ENCODE measurements at places on chromosomes 1 and 21.

DNA sequence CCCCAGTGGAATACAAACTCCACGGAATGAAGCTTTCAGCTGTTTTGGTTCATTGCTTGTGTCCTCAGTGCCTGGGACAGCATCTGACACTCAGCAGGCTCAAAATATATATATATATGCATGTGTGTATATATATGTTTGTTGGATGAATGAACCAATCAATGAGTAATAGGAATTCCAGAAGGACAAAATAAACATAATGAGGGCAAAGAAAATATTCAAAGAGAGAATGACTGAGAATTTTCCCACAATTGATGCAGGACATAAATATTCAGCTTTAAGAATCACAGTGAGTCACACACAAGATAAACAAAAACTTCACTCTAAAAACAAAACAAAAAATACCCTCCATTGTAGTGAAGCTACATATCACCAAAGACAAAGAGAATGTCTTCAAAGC, 64.0 kb downstream of the CHD5 start:
- no peak for DNase-seq

- DNase-seq: no peak
Observed at GRCh38 chr1:216854836-216855484, 131.7 kb upstream of the ESRRG start.

- DNase-seq: no peak
Observed at GRCh38 chr1:166822385-166822784, 16.9 kb upstream of the POGK start.

DNA sequence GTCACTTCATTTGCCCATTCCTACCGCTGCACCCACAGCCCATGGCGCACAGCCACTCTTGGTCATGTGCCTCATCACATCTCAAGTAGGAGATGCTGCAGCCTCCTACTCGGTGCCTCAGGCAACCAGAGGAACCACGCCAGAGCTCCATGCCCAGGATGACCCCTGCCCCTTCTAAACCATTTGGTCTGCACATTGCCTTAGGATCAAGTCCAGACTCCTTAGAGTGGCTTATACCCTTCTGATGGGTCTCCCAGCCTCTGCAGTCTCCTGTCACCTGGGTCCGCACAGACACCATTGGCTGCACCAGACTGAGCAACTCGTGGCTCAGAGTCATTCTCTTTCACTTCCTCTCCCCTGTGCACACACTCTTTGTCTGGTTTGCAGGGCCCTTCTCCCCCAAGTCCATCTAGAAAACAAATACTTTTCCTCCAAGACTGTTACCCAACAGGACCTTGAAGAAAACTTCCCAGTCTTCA, 2.2 kb upstream of the ADORA3 start:
- peak; percentile 35 for DNase-seq

- no peak for DNase-seq
Observed at GRCh38 chr1:6101826-6102531, 56.3 kb downstream of the KCNAB2 start.

DNA sequence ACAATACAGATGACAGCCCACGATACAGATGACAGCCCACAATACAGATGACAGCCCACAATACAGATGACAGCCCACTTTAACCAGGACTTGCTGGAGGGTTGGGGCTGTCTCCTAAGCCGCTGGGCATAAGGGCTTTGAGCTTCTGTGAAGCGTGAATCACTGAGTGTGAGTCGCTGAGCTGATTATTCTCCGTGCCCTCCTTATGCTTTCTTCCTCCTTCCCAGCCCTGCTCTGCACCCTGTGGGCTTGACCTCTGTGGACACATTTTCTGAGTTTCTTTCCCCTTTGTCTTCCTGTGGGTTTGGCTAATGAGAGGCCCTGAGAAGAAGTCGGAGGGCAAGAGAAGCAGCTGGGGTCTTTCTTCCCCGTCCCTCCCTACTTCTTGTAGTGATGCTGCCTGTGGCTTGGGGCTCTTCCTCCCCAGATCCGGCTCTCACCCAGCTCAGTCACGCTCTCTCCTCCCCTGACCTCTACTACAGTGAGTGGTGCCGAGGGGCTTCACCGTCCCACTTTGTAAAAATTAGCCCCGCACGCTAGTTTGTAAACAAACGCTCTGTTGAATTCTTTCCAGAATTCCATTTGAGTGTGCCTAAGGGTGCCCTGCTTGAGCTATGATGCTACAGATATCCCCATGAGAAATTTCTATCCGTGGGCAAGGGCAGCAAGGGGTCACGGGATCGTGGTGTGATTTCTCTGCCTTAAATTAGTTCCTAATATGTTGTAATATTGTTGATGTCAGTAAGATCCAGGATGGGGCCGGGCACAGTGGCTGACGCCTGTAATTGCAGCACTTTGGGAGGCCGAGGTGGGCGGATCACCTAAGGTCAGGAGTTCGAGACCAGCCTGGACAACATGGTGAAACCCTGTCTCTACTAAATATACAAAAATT, 46.4 kb upstream of the SOD1 start:
- no peak for DNase-seq

DNA sequence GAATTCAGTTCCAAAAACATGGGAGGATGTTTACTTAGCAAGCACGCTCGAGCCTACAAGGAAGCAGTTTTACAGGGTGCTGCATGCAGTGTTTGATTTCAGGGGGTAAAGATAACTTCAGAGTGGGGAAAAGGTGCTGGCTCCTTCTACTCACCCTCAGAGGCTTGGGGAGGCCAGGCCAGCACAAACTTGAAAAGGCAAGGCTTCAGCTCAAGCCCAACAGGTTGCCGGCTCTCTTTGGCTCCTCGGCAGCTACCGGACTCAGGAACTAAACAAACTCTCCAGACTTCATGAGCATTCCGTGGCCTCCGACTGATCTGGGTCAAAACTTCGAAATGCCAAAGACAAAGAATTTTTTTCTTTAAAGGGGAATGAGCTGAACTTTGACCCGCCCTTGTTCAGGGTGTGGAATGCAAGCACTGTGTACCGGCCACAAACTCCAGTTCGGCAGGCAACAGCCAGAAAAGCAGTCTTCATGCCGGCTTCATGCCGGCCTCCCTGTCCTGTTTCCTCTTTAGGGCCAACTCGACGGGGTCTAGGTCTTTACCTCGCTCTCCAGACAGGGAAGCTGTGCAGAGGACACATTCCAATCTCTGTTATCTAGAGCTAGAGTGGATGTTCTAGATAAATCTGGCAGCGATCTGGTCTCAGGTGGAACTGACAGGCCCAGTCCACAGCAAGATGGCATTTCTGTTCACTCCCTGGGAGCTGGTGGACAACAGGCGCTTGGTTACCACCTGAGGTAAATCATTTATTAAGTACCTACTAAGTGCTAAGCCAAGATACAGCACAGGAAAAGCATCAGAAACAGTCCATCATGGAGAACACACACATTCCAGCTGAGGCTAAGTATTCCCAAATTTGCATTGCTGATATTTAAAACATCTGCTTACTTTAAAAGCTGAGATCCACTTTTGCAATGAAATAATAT, 75.0 kb downstream of the CD46 start:
- DNase-seq: no peak

DNA sequence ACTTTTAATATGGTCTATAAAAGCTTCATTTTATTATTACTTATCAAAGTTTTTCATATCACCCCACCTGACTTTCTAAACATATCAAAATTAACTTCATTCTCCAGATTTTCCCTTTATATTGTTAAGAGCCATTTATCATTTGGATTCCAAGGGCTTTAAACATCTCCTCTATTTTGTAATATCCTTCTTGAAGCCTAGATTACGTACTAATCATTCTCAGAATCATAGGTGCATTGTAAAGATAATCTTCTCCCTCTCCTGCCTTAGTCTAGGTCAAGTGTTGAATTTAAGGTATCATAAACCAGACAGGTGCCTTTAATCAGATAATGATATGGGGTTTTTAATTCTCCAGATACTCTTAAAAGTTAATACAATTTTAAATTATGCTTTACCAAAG, 128.3 kb downstream of the LRRC40 start:
- no peak for DNase-seq

DNA sequence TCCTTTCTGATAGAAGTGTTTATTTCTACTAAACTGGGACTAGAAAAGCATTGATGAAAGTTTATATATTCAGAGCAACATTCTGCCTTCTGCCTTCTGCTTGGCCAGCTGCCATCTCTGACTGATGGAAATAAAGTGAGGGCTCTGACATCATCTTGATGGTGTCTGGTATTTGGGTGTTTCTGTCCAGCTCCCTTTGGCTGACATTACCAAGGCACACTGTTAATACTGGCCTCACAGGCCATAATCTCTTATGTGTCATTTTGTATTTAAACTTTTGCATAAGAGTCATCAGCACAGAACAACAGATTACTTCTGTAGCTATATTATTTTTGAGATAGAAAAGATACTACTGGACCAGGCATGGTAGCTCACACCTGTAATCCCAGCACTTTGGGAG, 216.9 kb downstream of the RYR2 start:
- no peak for DNase-seq

DNA sequence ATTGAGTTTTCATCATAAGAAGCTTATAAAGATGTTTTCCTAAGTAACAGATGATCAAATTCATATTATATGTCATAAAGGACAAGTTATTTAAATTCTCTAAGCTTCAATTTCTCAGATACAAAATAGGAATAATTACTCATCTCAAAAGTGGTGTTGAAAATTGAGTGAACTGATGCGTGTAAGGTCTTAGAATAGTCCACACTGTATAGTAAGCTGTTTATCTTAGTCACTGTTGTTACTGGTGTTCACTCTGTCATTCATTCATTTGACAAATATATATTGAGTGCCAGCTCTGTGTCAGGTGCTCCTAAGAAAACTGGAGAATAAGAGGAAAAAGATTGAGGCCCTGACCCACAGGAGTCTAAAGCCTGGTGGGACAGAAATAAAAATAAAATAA, 186.3 kb upstream of the BRINP3 start:
- no peak for DNase-seq

- no peak for DNase-seq
Observed at GRCh38 chr1:89538361-89538760, 13.7 kb downstream of the LRRC8B start.

DNA sequence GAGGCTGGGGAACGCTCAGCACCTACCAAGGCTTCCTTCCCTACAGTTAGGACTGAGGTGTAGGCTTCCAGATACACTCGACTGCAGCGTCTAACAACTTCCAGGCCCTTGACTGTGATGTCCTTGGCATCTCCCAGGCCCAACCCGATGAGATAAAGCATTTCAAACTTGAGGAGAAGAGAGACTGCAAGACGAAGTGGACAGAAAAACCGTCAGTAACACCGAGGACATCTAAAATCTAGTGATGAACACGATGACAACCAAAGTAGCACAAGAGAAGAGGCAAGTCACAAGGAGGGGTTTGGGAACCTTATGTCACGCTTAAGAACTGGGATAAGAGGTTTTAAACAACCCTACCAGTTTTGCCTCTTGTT, 314 bp downstream of the DPH5 start:
- DNase-seq: peak; percentile 13

- peak; percentile 88 for DNase-seq
Observed at GRCh38 chr1:160681066-160681890, 30.3 kb downstream of the CD48 start.

DNA sequence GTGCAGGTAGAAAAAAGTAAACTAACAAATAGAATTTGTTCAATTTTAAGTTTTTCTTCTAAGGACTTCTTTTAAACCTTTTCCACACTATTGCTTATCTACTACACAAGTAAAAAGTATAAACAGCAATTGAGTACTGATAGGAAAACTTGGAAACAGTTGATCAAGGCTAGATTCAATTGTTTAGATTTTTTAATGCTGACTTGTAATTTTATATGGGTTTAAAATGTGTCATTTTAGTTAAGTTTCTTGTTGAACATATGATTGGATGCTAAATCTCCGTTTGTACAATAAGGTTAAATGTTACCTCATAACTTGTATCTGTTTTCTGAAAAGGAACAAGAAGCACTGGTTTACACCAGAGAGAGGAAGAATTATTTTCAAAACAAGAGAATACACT, 5.5 kb downstream of the SASS6 start:
- no peak for DNase-seq

- no peak for DNase-seq
Observed at GRCh38 chr1:189211742-189212141, 1265.9 kb downstream of the BRINP3 start.

- DNase-seq: no peak
Observed at GRCh38 chr1:94299627-94300553, 62.5 kb upstream of the ARHGAP29 start.

DNA sequence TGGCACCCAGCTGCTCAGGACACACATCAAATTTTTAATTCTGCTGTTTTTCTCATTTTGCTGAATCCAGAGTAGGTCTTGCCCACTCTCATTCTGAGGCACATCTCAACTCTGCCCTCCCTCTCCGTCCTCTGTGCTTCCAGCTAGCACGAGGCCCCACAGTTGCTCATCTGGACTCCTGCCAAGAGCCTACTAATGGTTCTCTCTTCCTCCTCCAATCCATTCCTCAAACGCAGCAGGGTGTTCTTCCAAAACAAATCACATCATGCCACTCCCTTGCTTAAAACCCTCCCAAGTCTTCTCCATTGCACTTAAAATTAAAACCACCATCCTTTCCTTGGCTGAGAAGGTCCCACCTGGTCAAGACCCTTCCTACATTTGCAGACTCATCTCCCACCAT, 49.8 kb upstream of the SCAF4 start:
- DNase-seq: no peak

DNA sequence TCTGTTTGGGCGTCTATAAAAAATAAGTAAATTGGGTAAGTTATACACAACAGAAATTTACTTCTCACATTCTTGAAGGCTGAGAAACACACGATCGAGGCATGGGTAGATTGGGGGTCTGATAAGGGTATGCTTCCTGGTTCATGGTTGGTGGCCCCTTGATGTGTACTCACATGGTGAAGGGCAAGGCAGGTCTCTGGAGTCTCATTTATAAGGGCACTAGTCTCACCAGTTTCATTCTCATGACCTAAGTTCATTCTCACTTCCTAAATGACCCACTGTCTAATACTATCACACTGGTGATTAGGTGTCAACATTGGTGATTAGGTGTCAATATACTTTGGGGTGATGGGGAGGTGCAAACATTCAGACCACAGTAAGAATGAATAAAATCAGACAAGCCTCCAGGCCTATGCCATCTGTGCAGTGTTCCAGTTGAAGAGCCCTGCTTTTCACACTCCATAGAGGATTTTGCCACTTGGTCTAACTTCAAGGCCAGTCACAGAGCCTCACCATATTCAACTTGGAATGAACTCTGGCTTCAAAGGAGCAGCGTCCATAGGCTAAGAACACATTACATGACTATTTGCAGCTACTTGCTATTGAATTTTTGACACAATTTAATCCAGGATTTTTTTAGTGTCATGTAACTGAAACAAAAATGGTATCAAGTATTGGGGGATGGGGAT, 2.5 kb upstream of the GBP4 start:
- no peak for DNase-seq

GRCh38 chr1:248926401-248927182, 20.6 kb downstream of the PGBD2 start:
- DNase-seq: no peak

Data from stimulated activated naive CD8-positive, alpha-beta T cell treated with anti-CD3 and anti-CD28 coated beads, Interleukin-15, Interleukin-2, amounts not matched to agents 100 U/mL and 50 U/mL, for 24 hours (primary cell).